ENCODE measurements at places on chromosomes 16 and 17.

DNA sequence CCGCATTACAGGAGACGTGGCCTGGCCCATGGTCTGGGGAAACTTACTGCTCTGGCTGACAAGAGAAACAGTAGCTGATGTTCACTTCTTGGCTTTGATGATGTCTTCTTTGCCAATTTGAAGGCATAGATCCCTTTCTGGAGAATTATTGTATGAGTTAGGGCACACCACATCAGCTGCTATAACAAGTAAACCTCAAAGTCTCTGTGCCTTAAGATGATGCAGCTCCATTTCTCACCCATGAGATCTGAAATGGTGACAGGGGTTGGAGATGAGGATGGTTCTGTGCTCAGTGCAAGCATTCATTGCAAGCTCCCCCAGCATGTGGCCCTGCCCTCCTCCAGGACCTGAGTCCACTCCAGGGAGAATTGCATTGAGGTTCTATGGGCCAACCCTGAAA is 157.4 kb downstream of the IRX5 start:
- no peak for DNase-seq

GRCh38 chr17:29956225-29956624 is 14.8 kb downstream of the EFCAB5 start:
- DNase-seq = no peak

- no peak for DNase-seq
These were observed 21.2 kb downstream of the SAP30BP start for GRCh38 chr17:75688209-75688825.

DNA sequence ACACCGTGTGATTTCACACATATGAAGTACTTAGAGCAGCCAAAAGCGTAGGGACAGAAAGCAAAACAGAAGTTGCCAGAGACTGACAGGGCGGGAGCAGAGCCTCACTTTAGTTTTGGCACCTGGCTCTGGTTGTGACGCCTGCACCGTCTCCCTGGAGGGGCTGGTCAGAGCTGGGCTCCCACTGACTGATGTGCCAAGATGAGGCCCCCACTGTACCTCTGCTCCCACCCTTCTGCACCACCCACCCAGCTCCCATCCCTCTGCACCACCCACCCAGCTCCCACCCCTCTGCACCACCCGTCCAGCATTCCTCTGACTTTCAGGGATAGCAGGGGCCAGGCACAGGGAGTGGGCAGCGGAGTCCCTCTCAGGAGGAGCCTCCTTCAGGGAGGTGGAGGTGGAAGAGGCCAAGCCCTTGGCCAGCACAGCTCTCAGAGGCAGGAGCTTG is 3.2 kb upstream of the PRSS21 start:
- no peak for DNase-seq

- DNase-seq = no peak
These were observed 55.3 kb downstream of the NOG start for GRCh38 chr17:56648806-56649205.

Measured in stimulated activated CD8-positive, alpha-beta memory T cell treated with anti-CD3 and anti-CD28 coated beads, Interleukin-4, amount 100 ng/mL, for 24 hours (primary cell).